Stimulated activated CD8-positive, alpha-beta memory T cell treated with anti-CD3 and anti-CD28 coated beads, Interleukin-7, amount 100 ng/mL, for 1 hour (primary cell): ENCODE measurements at places on chromosomes 11 and 22.

DNA sequence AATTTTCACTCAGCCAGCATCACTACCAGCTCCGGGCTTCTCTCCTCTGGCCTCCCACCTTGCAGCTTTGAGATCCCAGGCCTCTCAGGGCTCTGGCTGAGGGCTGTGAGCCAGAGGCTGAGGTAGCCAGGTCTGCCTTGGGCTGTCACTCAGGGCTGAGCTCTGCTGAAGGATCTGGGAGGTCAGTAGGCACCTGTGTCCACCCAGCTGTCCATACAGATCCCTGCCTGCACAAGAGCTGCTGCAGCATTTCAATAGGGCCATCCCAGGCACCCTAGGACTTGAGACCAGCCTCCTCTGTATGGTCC lies 12.6 kb downstream of the KCNQ1OT1 start:
- DNase-seq = no peak

GRCh38 chr22:49992921-49993648 lies 19.5 kb downstream of the IL17REL start:
- DNase-seq = peak; percentile 48

DNA sequence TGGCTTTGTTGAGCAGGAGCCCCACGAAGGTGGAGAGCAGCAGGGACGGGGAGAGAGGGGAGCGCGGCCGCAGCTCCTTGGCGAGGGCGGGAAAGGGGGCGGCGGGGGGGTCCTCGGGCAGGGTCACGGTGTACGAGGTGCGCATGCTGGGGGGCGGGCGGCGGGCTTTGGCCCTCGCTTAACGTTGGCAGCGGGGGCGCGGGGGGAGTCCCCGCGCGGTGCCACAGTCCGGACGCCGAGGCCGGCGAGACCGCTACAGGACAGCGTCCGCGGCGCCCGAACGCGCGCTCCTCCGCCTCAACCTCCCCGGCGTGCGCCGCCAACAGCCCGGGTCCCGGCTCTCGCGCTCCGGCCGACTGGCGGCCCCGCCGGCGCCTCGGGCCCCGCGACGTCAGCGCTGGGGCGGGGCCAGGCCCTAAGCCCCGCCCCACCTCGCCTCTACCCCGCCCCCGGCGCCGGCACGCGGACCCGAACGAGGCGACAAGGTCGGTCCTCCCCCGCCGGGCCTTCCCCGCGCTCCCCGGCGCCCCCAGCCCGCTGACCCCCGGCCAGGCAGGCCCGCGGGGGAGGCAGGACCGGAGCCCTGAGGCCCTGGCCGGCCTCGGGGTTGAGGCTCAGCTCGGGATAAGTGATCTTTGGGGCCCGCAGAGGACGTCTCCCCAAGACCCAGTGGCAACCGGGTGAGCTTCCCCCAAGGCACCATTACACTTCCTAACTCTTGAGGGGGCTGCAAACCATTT lies 17.5 kb downstream of the USP2 start:
- peak; percentile 19 for DNase-seq

DNA sequence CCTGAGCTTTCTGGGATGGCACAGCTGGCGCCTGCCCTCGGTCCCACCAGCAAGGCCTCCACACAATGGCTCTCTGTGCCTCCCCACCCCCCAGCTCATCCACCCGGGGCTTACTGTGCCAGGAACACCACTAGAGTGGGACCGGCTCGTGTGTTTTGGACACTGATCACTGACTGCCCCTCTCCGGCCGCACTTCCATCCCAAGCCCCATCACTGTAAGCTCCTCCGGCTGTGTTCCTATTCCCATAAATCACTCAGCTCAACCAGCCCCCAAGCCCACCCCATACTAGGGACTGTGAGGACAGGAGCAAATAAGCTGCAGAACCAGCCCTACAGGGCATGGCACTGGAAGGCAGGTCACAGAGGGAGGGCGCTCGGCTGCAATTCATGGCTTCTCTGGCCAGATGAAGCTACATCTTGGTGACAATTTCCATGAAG lies 7.3 kb downstream of the APBB1 start:
- DNase-seq = no peak

DNA sequence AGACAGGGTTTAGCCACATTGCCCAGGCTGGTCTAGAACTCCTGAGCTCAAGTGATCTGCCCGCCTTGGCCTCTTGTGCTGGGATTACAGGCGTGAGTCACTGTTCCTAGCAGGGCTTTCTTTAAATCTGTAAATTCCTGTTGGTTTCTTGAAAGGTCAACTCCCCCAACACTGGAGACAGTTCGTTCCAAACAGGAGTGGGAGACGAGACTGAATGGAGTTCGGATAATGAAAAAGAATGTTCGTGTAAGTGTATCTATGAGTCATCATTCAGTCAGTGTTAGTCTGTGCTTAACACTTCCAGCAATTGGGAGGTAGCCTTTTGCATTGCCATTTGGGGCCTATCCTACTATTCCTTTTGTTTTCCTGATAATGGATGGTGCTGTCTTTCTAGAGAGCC lies 10.0 kb upstream of the BACE1-AS start:
- DNase-seq = no peak

GRCh38 chr11:92758241-92758780 lies 211.1 kb upstream of the MTNR1B start:
- DNase-seq = no peak

GRCh38 chr22:22210889-22211833 lies 33.4 kb upstream of the VPREB1 start:
- no peak for DNase-seq

GRCh38 chr11:128472128-128473089 lies 114.9 kb downstream of the ETS1 start:
- no peak for DNase-seq

DNA sequence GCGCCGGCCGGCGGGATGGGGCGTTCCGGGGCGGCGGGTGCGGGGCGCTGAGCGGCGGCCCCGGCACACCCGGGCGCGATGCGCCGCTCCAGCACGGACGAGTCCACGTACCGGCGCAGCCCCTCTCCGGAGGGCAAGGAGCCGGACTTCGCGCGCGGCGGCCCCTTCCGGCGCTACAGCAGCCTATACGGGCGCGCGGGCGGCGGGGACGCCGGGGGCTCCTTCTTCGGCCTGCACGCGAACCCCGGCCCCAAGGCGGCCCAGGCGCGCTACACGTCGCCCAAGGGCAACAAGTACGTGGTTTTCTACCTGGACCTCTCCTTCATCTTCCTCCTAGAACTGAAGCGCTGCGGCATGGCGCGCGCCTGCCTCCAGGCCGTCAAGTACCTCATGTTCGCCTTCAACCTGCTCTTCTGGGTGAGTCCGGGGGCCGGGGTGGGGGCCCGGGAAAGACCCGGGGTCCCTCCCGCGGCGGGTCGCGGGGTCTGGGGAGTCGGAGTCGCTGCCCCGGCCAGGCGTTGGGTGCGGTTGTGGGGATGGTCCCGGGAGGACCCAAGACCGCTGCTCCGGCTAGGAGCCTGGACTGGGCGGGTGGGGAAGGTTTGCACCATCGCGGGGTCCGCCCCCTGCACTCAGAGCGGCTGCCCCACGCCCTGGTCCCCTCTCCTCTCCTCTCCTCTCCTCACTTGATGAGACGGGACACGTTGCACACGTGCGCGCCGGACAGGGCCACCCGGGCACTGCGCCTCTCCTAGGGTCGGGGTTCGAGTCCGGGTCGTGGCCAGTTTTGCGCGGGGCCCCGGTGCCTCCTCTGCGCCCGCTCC lies 7.5 kb downstream of the TSPAN4 start:
- no peak for DNase-seq

DNA sequence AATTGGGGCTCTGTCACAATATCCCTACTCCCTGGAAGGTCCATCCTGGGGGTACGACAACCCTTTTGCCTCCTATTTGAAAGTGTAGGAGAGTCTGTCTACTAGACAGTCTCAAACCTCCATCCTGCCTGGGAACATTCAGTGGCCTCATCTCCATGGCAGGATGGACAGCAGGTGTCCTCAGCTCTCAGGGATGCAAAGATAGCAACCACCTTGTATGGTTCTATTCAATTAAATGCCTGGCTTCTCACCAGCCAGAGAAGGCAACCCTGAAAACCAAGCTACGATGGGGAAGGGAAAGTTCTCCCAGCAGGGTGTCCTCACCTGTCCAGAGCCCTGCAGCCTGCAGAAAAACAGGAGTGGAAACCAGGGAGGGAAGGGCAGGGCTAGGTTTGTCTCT lies 164.9 kb downstream of the MIAT start:
- DNase-seq = no peak

DNA sequence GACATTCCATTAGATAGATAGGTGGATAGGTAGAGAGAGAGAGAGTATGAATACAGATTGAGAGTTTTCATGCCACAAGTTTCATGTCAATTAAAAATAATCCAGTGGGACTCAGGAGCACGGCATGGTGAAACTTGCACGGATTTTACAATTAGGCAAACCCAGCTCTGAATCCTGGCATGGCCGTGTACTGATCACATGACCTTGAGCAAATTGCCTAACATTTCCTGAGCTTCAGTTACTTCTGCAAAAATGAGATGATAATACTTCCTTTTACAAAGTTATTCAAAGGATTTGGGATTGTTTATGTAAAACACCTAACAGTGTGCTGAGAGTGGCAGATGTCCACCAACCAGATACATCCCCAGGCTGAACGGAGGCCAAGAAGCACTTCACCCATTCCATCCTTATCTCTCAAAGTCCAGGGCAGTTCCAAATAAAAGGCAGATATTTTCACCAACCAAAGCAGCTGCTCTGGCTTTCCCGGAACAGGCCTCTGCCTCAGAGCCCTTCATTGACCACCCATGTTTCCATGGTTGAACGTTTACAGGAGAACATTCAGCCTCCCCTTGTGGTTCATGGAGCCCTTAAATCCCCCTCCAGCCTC lies 17.9 kb downstream of the APLNR start:
- DNase-seq = no peak

DNA sequence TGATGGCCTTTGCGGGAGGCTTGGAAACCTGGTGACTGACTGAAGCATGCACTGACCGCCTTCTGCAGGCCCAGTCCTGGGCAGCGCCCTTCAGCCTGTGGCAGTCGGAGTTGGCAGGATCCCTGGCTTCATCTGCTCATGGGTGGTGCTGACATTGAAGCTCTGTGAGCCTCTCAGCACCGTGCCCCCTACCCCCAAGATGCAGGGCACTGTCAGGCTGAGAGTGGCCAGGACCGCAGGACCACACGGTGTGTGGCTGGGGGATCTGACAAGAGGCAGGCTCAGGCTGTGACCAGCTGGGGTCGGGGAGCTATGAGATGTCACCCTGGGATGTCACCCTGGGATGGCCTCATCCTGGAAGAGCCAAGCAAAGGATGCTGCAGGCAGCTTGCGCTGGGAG lies 32.7 kb downstream of the TBC1D22A start:
- no peak for DNase-seq

DNA sequence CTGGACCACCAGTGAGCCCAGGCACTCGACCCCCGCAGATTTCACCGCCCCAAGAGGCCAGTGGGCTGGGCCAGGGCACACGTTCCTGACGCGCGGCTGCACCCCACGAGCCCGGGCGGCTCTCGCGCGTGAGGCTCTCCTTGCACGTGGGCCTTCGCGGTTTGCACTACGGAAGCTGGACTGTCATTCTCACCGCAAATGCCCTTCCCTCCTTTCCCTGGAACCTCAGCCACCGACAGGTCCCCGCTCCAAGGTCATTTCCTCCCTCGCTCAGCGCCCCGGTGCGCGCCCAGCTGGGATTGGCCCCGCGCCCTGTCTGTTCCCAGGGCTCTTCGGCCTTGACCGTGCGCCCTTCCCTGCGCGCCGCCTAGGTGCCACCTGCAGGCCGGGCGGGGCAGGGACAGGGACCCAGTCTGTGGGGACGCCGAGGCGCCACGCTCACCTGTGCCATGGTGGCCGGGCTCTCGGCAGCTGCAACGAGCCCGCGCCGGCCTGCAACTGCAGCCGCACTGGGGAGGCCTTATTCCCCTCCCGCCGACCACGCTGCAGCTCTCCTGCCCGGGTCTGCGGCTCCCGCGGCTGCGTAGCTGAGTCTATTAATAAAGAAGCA lies 2.1 kb upstream of the CPT1A start:
- peak; percentile 46 for DNase-seq

DNA sequence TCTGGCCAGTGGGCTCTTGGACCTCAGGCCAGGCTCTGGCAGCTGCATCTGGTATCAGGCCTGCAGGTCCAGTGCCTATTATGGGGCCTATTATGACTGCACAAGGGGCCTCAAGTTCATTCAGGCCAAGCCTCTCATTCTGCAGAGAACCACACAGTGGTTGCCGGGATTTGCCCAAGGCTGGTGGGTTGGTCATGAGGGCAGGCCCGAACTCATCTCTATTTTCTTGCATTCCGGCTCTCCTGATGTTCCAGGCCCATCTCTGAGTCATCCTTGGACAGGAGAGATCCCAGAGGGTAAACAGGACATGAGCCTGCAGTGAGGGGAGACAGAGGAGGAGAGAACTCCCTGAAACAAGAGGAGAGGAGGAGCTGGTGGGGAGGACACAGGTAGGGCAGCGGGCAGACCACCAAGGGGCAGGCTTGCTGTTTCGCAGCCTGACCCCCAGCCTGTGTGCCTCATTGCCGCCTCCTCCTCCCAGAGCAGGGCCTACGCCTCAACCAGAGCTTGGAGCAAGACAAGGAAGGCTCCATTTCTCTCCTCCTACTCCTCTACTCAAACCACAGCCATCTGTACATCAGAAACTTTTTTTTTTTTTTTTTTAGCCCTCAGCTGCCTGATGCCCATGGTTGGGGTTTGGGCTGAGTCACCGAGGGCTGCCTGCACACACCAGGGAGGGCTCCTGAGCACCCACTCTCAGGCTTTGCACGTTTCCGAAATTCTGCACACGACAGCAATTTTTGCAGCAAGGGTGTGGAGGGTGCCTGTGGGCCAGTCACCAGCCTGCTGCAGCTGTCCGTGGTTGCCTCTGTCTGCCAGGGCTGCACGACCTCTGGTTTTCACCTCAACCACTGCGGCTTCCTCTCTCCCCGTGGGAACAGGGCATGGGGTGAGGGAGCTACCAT lies 12.7 kb upstream of the TREH start:
- peak; percentile 51 for DNase-seq

- no peak for DNase-seq
Observed at GRCh38 chr22:43312608-43313007, 30.6 kb downstream of the SCUBE1 start.

DNA sequence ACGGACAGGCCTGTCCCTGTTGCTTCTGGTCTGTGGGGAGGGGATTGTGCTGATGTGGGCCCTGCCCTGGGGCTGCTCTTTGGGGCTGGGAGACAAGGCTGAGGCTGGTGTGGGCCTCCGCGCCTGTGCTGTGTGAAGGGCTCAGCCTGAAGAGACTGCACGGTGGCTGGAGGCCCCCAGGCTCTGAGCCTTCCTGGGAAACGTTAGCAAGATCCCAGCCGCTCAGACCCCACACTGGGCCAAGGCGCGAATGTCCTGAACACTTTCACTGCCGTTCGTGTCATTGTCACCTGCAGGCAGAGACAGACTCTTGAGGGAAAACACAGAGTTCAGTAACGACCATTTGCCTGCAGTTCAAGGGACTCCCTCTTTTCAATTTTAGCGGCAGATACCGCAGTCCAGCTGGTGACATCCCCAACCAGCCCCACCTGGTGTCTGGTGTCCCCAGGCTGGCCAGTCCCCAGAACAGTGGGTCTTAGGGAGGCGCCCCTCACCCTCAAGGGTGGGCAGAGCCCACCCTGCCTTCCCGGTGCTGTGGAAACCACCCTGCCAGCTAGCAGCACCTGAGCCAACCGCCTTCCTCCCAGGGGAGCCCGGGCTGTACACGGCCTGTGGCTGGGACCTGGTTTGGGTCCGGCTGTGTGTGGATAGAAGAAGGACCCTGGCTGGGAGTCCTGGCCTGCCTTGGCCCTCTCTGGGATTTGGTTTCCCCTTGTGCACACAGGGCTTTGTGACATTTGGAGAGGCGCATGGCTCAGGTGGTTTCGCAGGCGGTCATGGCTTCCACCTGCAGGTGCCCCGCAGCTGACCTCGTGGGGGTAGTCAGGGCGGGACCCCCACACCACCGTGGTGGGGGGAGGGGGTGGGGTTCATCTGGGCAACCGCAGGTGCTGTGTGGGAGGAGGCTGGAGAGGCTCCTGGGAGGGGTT lies 5.7 kb downstream of the PANX2 start:
- DNase-seq = no peak

- DNase-seq = no peak
Observed at GRCh38 chr11:30617762-30618161, 31.6 kb upstream of the MPPED2 start.

GRCh38 chr22:27985323-27986275 lies 66.5 kb upstream of the PITPNB start:
- no peak for DNase-seq
